Pulmonary artery endothelial cell (primary cell): ENCODE measurements at places on chromosomes 1 and 21. TPM values are rescaled to one million over a fixed set of nuclear protein-coding genes. Genes with fewer than 3 reads are reported as not detected.

DNA sequence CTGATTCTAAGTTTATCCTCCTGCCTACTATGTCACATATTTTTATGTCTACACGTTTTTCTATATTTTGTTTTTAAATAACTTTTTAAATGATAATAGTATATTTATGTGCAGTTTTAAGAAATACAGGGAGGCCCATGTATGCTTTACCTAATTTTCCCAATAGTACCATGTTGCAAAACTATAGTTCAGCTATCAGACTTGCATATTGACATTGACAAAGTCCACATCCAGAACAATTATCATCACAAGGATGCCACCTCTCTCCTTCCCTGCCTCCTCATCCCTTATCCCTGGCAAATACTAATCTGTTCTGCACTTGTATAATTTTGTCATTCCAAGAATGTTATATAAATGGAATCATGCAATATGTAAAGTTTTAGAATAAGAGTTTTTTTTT, 90.9 kb downstream of the CRB1 start:
- DNase-seq = no peak

Gene TENT5C
- 0.07 and 0.21 TPM in 2 replicates for total RNA-seq

GRCh38 chr1:45772971-45773370, 22.5 kb upstream of the IPP start:
- no peak for DNase-seq

DNA sequence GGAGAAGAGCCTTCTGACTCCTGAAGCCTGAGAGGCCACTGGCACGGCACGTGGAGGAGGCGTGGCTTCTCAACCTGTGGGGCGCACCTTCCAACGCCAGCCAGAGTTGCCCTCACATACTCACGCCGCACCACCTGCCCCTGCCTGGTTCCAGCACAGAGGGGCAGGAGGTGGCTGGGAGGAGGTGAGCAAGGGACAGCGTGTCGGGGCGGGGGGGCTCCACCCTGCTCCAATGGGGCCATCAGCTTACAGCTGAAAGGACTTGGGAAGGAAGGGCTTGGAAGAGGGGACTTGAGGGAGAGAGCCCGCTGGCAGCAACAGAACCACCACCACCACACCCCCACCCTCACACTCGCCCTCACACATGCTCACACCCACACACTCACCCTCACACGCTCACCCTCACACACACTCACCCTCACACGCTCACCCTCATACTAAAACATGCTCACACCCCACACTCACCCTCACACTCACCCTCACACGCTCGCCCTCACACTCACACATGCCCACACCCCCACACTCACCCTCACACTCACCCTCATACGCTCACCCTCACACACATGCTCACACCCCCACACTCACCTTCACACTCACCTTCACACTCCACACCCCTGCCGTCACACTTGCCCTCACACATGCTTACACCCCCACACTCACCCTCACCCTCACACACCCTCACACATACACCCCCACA, 41.6 kb upstream of the EDN2 start:
- DNase-seq = no peak

GRCh38 chr1:208242941-208243526, 1.1 kb downstream of the PLXNA2 start:
- DNase-seq = no peak

GRCh38 chr1:175976865-175977642, 230.0 kb downstream of the COP1 start:
- DNase-seq = no peak

GRCh38 chr1:232335741-232336293, 294.1 kb downstream of the SIPA1L2 start:
- DNase-seq = no peak

Gene RIPPLY3
- not detected in 2 replicates for total RNA-seq

- no peak for DNase-seq
These were observed 30.6 kb downstream of the POFUT2 start for GRCh38 chr21:45256912-45257672.

GRCh38 chr1:241658081-241658793, 6.2 kb downstream of the WDR64 start:
- no peak for DNase-seq

- no peak for DNase-seq
These were observed 15.9 kb downstream of the SLC27A3 start for GRCh38 chr1:153790966-153791647.

DNA sequence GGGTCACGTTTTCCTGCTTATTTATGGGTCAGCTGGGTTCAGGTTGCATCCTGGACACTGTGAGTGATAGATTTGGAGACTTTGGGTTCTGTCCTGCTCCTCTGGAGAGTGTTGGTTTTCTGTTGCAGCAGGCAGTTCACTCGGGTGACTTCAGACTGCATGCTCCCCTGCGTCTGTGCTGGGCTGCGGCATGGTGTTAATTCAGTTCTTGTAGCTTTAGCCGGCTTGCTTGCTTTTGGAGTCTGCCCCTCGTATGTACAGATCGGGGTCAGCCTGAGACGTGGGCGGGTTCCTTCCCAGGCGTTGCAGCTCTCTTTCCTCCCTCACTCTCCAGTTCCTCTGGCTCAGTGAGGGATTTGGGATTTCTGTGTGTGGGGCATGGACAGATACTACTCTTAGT, 38.0 kb downstream of the PCNT start:
- DNase-seq = no peak

DNA sequence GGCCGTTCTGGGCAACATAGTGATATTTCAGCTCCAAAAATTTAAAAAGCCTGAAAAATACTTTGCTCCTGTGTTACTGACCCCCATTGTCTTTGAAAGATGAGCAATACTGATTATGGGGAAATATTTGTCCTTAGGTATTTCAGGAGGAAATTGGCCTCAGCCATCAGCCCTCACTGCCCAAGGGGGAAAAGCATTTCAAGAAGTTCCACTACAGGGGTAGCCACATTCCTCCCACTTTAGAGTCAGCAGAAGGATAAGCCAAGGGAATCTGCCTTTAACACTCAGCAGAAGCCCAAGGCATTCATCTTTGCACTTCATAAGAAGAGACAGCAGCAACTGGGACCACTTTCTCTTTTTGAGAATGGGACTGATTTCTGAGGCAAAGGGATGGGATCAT, 40.5 kb upstream of the ZNF326 start:
- DNase-seq = no peak

GRCh38 chr1:150619576-150620509, 9.6 kb downstream of the ENSA start:
- peak; percentile 53 for DNase-seq

- DNase-seq = no peak
These were observed 76.7 kb upstream of the SCCPDH start for GRCh38 chr1:246647513-246647912.

GRCh38 chr1:206676499-206676898, 8.2 kb upstream of the MAPKAPK2 start:
- no peak for DNase-seq

Gene TMPRSS3
- not detected in 2 replicates for total RNA-seq

- no peak for DNase-seq
These were observed 79.2 kb downstream of the AJAP1 start for GRCh38 chr1:4733446-4734177.

- no peak for DNase-seq
These were observed 10.9 kb downstream of the RNF11 start for GRCh38 chr1:51247022-51247421.

GRCh38 chr1:185442050-185442449, 125.0 kb upstream of the IVNS1ABP start:
- DNase-seq = no peak

Gene RSBN1
- 9.1 and 11.9 TPM in 2 replicates for total RNA-seq

Gene ATP5PB
- total RNA-seq = 284 and 475 TPM in 2 replicates

GRCh38 chr1:59666106-59666505, 148.6 kb upstream of the HOOK1 start:
- no peak for DNase-seq

GRCh38 chr1:165738794-165739193, 29.9 kb downstream of the TMCO1 start:
- no peak for DNase-seq

DNA sequence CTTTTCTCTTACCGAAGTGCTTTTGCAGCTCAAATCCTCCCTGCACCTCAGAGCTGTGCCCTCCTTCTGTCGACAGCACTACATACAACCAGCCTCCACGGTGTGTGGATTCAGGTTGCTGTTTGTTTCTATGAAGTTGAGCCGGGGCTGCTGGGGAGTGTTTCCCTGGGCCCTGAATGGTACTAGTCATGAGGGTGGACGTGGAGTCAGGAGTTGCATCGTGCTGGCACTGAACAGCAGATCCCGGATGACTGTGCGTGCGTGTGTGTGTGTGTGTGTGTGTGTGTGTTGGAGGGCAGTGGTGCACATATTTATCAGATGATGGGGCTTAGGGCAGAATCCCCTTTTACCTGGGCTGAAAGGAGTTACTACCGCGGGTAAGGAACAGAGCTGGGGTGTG, 47.0 kb downstream of the ACTL8 start:
- DNase-seq = no peak

DNA sequence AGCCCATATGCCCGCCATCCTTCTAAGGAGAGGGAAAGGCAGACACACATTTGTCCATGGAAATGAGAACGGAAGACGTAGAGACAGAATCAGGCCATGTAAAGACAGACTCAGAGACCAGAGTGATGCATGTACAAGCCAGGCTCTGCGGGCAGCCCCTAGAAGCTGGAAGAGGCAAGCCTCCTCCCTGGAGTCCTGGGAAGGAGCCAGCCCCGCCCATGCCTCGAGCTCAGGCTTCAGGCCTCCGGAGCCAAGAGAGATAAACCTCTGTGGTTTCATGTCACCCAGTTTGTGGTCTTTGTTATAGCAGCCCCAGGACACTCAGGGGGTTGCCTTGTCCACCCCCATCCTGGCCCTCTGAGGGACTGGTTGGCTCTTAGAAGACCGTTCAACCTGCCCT, 11.6 kb downstream of the PDE9A start:
- no peak for DNase-seq

- DNase-seq = no peak
These were observed 2.3 kb downstream of the ADGRB2 start for GRCh38 chr1:31761883-31762282.

- DNase-seq = no peak
These were observed 400.6 kb downstream of the PTPRU start for GRCh38 chr1:29636936-29637335.

GRCh38 chr1:44808063-44808937, at the start of gene BTBD19:
BTBD19 (plus strand) TSS chr1:44808523; CDS start chr1:44808821, 298 bp downstream.
- DNase-seq = peak; percentile 81

Gene CYYR1
- total RNA-seq = 2.4 and 10.4 TPM in 2 replicates

Gene CELA3A
- not detected in 2 replicates for total RNA-seq

DNA sequence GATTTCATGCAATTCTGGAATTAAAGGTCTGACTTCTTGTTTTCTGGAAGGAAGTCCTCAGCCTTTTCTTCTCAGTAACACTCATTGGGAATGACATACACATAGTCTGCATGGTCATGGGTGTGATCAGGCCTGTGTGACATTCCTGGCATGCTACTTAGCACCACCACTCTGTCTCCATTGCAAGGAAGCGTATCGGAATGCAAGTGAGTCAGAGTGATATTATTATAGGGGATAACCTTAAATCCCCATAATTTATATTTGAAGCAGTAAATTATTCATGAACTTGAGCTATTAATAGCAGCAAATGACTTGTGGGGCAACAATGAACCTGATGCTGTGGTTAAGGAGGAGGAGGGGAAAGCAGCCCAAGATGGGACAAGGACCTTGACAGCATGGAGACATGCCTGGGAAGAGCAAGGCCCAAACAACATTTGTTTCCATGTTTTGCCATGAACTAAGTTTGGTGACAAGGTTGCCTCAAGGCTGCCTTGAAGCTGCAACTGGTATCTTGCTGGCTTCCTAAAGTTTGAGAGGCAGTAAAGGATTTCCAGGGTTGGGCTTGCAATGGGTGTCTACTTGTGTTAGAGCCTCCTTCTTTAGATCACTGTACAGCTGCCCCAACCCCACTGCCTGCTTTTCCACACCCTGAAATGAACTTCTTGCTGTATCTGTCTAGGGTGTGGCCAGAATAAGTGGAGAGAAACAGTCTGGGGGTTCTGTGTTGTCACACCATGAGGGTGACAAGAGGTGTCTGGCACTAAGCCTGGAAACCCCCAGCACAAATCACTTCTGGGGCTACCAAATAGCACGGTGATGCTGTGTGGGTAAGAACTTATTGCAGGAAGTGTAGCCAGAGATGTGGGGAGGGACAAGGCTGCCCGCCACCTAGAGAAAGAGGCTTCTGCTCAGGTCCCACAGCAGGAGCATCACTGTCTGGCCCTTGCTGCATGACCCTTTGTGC, 4.6 kb downstream of the MAB21L3 start:
- DNase-seq = no peak

DNA sequence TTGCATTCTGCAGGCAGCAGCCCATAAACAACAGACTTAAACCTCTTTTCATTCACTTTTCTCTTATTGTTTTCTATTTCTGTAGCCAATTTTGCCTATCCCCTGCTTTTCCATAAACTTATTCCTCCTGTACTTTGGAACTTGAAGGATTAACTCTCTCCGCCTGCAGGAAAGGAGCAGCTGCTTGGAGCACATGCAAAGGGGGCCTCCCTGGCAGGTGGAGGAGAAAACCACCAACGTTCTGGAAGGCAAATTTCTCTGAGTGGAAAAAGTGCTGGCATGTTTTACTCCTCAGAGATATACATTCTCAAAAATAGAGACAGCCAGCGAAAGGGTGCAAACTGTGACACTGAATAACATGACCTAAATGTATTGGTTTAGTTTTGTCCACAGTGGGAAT, 33.6 kb downstream of the RGS21 start:
- no peak for DNase-seq

Gene DCDC2B
- total RNA-seq = not detected in 2 replicates

DNA sequence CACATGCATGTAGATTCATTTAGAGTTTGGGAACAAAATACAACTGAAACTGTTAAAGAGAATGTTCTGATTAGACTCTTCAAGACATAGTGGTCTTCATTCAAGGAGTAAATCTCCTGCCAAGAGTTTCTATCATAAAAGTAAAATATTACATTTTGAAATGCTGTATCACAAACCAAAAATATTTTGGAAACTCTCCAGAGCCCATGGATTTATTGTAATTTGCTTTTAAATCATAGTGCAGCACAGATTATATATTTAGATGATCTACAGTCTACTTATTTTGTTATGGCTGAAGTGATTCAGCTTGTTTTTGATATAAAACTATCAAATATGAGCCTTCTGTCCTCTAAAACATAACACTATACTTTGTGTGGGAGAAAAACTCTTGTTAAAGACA, 105.3 kb downstream of the DISP1 start:
- DNase-seq = no peak

DNA sequence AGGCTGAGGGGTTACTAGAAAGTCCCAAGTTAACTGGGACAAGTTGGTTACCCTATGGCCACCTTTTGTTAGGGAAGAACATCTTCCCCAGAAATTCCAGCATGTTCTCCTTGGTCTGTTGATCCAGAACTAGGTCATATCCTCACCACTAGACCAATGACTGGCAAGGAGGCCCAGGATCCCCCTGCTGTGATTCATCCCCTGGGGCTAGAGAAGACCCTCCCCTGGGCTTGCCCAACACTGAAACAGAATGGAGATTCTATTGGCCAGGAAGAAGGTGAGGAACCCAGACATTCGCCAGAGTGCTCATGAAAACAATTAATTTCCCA, 90.1 kb upstream of the SIM2 start:
- no peak for DNase-seq

Gene PRAMEF12
- not detected in 2 replicates for total RNA-seq

- no peak for DNase-seq
These were observed 779.9 kb downstream of the KCNT2 start for GRCh38 chr1:195828325-195828724.
